ENCODE measurements at places on chromosomes 1 and 21. TPM values are rescaled to one million over a fixed set of nuclear protein-coding genes. Genes with fewer than 3 reads are reported as not detected.

DNA sequence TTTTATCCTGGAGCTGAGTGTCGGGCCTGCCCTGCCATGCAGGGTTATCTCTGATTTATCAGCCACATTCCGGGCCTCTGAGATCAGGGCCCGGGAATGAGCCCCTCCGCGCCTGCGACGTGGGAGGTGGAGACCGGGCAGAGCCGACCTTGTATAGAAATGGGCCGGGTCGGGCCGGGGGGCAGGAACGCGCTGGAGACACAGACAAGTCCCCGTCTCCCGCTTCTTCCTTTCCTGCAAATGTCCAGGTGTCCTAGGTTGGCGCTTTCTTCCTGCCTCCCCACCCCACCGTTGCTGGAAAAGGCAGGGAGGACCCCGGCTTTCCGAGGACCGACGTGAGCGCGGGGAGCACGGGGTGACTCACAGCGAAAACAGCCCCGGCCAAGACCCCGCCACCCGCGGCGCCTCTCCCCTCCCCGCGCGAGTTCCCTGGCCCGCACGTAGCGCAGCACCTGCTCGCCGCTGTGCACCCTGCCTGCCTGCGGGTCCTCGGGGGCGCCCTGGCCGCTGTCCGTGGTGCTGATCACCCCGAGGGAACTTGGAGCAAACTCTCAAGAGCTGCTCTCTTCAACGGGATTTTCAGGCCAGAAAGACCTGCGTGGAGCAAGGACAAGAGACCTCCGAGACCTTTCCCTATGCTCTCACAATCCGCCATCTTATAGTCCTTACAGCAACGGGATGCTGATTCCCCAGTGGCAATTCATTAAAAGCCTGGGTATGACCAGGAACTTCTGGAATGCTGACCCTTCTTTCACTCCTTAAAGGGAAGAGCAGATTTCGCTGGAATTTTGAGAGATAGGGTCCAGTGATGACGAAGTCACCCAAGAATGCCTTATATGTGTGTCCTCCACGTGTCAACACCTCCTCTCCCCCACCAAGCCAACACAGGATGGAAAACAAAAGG is 475 bp upstream of the NPPB start:
- DNase-seq = no peak

- DNase-seq = no peak
Measured at GRCh38 chr1:41343790-41344699, 17.2 kb upstream of the FOXO6 start.

DNA sequence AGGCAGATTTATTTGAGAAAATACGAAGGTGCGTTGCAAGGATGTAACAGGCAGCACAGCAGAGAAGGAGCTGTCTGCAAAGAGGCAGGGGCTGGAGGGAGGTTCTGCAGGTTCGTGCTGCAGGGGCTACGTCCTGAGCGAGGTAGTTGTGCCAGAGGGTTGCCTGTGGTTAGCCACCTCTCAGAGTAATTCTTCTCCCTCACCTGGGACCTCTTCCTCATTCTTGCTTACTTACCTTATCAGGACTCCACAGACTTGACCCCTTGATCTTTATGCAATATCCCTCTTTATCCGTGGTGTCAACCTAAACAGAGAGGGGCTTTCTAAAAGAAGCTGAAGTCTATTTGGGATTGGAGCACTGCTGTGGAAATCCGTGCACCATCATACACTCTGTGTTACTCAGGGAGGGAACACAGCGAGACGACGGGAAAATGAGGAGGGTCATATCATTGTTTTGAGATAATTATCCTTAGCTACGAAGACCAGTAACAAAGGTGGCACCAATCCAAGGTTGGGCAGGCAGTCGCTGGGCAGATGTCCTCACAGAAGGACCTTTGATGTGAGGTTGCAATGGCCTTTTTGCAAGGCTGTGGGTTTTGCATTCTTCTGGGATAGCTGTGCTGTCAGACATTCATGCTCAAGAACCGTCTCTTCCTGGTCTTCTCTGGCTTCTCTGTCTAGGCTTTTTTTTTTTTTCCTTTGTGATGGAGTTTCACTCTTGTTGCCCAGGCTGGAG is 82.8 kb downstream of the WDR4 start:
- DNase-seq = no peak

Gene SELP
- 33.9 TPM for total RNA-seq

Gene FCRL1
- total RNA-seq = 0.28 TPM
